Stimulated activated CD8-positive, alpha-beta memory T cell treated with anti-CD3 and anti-CD28 coated beads, Interleukin-12 subunit alpha, Interleukin-12 subunit beta, amount 100 ng/mL, for 4 hours (primary cell): ENCODE measurements at places on chromosomes 2 and 18.

GRCh38 chr2:6196449-6196848 is 504.3 kb downstream of the SOX11 start:
- no peak for DNase-seq

DNA sequence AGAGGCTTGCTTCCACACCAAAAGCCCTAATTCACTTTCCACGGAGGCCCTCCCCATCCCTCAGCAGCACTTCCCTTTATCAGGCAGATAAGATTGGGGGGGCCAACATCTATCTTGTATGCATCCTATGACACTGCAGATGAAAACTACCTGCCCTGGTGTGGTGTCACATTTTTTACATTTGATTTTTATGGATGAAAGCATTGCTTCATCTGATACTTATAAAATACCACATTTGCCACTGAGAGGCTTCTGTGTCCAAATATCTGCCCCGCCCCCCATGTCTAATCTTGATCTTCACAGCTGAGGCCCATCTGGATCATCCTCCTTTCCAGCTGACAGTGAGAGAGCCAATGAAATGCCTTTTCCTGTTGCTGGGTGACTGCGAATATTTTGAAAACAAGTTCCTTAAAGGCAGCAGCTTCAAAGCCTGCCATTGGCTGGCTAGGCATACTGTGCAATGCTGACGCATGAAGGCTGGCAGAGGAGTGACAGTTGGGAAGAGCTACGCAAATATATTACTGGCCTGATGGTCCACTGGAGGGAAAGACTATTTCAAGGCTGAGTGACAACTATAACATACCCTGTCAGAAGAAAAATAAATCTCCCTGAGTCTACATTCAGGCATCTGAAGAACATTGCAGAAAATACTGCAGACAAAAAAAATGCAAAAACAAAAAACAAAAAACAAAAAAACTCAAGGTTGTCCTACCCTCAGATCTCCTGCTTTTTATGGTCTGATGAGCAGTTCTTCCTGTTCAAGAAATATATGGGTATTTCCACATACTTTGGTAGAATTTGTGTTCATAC is 318.7 kb downstream of the PDE11A start:
- DNase-seq, result no peak

DNA sequence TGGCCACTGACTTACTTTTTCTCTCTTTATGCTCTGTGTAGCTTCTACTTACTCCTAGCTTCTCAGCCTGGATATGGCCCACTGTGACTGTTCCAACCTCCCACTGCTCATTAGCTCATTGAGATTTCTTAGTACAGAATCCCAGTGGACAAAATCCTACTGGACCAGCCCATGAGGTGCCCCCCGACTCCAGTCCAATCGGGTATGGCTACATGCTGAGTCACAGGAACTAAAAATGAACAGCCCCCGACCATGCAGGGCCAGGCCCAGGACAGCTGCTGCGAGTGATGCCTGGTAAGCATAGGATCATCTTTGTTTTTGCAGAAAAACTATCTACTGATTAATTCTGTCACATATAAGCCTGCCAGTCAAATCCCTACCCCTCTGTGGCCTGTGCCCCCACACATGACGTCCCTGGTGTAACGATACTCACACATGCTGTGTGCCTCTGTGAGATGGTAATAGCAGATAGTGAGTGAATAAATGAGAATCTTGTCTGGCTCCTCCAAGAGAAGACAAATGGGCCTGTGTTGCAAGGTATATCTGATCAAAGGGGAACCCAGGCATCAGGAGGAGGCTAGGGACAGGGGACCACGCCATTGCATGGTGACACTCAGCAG is 85.9 kb upstream of the KLF7 start:
- no peak for DNase-seq

DNA sequence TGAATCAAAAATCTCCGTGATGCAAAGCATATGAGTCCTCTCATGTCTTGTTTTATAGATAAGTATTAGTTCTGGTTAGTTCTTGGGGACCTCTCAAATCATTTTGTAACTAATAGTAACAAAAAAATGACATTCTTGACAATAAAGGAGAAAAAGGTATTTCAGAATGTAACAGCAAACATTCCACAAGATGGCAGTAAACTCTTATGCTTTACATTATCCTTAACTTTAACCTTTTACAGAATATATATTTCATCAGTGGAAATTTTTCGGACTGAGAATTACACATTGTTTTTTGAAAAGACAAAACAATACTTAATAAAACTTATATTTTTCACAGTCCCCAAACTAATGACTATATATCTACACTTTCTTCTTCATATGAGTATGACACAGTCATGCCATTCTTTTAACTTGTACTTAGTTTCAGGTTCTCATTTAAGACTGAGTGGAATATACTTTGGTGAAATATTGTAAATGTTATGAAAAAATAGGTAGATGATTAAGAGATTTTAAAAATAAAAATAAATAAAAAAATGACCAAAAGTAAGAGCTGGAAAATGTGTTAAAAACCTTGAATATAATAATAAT is 142.9 kb upstream of the NXPH2 start:
- DNase-seq, result no peak

DNA sequence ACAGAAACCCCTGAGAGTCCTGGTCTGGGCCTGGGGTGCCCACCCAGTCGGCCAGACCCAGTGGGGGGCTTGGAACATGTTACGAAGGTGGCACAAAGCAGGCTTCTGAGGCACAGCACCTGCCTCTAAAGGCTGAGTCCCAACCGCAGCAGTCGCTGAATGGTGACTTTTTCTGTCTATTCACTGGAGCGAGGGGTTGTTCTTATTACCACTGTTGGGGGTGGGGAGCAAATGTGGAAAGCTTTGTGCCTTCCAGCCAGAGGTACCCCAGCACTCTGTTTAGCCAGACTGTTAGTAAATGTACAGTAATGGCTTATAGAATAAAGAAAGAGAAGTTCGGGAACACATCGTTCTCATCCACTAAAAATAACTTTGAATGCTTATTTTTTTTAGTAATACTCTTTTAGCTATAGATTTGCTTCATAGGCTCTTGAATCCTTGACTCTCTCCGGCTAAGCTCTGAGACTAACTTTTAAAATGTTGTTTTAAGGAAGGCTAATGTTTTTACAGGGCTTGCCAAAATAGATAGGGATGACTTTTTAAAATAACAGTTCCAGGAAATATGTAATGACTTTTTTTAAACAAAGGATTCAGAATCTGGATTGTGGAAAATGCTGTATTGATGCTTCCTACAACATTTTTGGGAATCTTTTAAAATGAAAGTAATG is 23.4 kb upstream of the PTPN2 start:
- no peak for DNase-seq

DNA sequence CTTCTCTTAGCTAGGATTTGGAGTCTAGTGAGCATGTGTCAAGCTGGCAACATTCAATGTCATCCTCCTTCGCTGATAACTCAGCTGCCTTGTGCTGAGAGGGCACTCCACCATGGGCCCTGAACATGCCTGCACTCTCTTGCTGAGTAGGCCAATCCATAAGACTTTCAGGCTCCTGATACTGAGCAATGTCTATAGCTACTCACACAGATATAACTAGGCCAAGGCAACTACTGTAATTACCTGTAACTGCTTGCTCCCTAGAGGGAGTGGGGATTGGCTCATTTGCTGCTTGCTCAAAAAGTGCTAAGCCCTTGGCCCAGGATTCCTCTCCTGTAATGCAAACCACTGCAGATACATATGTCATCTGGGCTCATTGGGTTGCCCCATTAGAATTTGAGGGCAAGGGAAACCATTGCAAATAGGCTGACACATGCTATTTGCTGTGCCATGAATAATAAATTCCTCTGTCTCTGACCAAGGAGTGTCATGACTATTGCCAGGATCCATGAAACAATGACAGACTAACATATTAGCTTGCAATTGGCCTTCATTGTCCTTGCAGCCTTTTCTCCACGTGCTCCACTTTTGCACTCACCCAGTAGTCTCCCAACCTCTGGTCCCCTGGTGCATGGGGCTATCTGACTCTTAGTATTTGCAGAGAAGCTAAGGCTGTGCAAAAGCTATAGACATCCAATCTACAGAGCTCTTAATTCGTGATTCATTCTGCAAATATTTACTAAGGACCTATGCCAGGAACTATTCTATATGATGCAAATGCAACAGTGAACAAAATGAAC is 36.9 kb upstream of the BMPR2 start:
- DNase-seq, result no peak

DNA sequence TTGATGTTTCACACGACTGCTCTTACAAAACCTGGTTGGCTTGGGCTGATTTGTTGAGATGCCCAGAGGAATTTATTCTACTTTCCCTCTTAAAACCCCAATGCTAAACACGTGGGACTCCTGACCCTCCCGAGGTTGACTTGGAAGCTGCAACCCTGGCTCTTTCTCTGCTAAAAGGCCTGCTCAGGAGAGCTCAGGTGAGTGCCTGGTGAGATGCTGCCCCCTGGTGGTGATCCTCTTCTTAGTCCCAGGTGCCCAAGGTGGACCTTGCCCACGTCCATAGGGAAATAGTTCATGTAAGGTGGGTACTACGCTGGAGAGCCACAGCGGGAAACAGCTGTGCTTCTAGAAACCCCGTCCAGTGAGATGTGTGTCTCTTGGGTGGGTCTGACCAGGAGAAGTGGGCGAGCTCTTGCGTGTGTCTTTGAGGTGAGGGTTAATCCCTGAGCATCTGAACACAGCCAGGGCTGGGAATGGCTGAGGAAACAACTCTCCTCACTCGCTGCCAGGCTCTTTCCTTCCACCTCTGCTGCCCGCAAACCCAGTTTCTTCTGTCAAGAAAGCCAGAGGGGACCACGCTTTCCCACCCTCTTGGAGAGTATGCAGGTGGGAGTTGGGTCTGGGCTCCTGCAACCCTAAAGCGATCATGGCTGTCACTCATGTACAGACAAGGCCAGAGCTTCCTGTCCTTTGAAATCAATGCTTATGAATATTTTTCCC is 25.5 kb upstream of the PXDN start:
- peak; percentile 23 for DNase-seq

DNA sequence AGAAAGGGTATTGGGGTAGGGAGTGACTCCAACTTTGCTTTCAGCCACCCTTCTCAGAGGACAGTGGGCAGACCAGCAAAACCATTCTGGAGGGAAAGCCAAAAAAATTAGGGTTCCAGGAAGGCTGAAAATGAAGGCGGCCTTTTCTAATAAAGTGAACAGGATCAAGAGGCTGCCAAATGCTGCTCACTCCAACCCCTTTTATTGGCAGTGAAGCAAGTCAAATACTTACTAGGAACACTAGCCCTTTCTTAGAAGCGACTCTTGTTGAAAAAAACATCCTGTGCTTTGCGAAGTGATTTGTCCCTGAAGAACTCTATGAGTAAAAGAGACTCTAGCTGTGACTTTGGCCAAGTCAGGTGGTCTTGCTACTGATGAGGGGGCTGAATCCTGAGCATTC is 83.6 kb upstream of the CYP1B1 start:
- DNase-seq, result no peak
